ENCODE measurements at places on chromosomes 2 and 18.

- no peak for DNase-seq
Measured at GRCh38 chr2:108145557-108146326, 94.0 kb upstream of the SULT1C3 start.

DNA sequence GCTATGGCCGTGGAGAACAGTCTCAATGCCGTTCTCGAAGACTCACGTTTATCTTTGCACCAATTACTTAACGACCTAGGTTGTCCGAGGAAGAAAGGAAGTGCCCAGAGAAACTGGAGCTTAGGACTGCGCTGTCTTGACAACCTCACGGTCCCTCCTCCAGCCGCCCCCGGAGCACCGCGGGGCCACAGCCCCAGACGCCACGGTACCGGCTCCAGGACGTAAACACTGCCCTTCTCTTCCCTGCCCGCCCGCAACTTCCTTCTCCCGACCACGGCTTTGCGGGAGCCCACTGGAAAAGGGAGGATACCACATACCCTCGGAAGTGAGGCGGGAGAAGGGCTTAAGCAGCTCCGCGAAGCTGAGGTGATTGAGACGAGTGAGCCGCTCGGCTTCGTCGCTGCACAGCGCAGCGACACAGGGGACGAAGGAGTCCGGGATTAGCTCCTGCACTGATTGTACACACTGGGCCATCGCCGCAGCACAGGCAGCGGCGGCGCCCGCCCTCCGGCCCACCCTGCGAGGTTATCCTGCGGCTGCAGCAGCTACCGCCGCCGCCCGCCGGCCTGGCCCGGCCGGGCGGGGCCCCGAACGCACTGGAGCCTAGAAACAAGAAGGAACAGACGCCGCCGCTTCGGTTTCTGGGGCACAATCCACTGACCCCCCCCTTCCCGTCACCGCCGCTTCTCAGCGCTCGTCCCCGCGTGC is 483 bp downstream of the TRAPPC8 start:
- DNase-seq: no peak

DNA sequence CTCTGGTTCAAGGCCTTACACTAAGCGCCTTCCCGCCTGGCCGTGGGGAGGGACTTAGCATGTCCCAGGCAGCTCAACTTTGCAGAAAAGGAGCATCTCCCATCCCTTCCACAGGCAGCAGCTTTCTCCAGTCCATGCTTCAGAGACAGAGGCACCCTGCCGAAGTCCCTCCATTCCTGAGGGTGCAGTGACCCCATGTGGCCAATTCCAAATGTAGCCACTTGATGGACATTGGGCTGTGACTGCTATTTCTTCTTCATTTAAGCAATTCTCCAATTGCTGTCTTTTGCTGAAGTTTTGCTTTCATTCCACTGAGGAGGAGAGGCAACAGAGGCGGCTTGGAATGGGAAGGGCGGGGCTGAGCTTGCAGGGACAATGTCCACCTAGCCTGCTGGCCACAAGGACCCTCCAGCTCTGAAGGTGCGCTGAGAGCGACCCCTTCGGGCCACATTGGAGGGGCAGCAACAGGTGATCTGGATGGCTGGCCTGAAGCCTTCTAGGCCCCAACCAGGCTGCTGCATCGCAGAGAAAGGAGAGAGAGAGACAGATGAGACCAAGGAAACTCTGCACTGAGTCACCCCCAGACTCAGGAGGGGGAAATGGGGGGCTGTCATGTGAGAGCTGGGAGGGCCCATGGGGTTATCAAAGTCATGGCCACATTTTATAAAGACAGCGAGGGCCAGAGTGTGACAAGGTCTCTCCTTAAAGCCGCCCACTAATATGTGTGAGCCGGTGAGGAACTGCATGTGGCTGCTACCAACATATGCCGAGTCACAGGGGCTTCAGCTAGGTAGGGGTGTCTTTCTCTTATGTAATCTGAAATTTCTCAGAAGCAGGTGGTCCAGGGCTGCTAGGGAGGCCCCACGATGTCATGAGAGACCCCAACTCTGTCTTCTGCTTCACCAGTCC is 61.3 kb downstream of the LONRF2 start:
- DNase-seq: peak; percentile 28

DNA sequence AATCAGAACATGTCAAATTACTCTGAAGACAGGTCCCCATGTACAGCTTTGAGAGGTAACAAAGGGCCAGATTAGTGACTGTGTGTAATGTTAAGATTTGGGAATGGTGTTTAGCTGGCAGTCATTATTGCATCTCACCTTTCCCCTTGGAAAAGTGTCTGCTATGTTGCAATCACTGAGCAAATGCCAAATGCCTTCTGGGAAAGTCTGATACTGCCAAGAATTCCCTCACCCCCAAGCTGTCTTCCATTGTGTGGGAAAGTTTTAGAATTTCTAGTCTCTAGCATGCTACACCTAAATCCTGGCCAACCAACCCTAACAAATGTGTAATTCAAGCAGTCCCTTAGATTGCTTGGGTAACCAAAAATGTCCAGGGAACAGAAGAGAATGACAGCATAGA is 13.6 kb upstream of the PELI1 start:
- peak; percentile 16 for DNase-seq

GRCh38 chr2:192122141-192122540 is 72.6 kb downstream of the TMEFF2 start:
- no peak for DNase-seq

GRCh38 chr18:12703096-12703567 is 290 bp downstream of the PSMG2 start:
- no peak for DNase-seq

DNA sequence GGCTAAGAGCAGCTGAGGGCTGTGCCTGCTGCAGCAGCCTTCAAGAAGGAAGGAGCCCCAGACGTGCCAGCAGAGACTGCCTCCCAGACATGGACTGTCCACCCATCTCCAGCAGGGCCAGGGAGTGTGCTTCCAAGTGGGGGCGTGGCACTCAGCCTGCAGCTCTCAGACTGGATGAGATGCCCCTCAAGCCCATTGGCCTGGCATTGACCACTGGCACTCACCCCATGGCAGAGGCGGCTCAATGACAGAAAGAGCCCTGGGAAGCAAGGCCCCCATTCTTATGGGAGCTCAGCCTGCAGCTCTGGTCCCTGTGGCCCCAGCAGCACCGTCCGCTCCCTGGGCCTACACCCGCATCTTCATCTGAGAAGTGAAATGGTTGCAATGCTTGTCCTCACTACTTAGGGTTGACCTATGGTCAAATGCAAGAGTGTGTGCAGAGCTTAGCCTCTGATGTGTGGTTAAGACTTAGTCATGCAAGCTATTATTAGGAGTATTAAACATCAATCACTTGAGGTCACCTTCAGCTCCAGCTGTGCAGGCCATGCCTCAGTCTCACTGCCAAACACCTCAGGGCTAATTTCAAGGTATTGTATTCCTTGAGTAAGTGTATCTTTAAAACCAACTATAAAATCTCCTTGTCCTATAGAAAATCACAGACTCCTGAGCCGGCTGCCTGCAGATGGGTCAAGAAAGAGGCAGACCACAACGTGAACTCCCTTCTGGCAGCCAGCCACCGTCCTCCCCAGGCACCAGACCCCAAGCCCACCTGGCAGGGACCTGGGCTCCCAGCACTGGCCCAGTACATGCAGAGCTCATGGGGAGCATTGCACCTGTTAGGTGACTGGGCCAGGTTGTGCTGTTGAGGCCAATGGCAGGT is 194.8 kb downstream of the NDUFA10 start:
- no peak for DNase-seq

DNA sequence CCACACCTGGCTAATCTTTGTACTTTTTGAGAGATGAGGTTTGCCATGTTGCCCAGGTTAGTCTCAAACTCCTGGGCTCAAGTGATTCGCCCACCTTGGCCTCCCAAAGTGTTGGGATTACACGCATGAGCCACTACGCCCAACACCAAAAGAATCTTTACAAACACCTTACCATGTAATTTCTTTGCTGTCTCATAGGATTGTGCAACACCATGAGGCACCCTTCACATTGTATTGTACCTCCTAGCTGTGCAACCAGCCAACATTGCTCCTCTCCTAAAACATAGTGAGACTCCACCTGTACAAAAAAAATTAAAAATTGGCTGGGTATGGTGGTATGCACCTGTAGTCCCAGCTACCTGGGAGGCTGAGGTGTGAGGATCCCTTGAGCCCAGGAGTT is 3.1 kb upstream of the MFSD6 start:
- DNase-seq: no peak

GRCh38 chr2:2843969-2844548 is 513.0 kb upstream of the MYT1L start:
- no peak for DNase-seq

GRCh38 chr2:63819256-63819655 is 22.4 kb upstream of the UGP2 start:
- DNase-seq: no peak

DNA sequence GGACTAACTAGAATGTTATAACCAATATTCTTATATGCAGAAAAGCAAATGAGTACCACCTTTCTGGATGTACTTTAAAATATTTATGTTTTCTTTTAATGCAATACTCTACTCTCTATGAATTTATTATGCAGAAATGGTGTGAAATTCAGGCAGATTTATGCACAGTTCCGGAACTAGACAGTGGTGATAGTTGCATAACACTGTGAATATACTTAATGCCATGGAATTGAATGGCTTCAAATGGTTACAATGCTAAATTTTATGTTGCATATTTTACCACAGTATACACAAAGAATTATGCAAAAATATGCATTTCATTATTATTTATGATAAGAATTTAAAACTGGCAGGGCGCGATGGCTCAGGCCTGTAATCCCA is 287.8 kb upstream of the FN1 start:
- DNase-seq: no peak

DNA sequence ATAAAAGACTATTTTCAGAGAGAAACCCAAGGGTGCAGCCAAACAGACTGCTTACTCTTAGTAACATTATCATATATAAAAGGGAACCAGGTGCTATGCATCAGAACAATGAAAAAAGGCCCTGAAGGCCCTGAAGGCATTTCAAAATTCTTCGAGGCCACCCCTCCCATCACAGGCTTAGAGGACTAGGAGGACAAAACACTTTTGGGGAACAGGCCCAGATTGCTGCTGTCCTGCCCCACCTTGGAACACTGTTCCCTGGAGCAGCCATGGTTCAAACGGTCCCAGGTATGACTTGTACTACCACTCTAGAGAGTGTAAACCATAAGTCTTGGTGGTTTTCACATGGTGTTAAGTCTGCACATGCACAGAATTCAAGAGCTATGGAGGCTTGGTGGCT is 2183.1 kb upstream of the CELF4 start:
- DNase-seq: no peak

DNA sequence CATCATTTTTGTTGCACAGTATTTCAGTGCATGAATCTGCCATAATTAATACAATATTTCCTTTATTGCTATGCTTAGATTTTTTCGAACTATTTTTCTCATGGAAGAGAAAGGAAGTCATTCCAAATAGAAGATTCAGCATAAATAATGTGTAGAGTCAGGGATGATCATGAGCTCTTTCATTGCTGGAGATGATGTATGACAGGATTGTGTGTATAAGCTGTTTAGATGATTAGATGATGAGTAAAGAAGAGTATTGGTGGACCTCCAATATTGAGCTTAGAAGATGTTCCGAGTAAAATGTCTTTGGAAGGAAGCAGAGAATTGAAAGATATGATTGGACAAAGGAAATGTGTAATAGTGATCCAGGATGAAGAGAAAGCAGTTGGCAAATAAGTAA is 364.5 kb downstream of the PARD3B start:
- DNase-seq: no peak

DNA sequence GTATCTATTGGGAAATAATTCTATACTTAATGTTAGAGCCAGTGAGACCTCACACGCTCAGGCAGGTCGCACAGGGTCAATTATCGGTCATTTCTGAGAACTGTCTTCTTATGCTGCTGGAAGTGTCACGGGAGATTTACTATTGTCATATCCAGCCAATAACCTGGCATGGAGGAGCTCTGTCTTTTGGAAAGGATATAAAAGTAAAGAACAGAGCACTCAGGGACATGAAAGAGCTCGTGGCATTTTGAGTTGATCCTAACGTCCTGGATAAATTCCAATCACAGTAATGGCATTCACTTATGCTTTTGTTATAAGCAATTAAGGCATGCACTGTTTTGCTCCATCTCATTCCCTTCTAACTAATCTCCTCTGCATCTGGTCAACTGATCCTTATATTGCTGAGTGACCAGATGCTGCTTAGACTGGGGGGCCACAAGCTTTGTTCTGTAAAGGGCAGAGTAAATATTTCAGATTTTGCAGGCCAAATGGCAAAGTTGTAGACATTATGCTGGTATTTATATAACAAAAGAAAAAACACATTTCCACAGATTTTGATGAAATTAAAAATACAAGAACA is 453.5 kb upstream of the SMIM21 start:
- no peak for DNase-seq

DNA sequence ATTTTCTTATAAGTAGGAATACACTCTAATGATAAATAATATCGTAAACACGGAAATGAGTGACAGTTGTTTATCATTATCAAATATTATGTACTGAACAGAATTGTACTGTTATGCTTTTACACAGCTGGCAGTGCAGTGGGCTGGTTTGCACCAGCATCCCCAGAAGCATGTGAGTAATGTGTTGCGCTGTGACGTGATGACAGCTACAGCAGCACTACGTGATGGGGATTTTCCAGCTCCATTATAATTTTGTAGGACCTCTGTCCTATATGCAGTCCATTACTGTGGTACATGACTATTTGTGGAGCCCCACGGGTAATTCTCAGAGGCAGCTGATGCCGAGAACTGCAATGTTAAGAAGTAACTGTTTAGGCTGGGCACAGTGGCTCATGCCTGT is 77.3 kb upstream of the ATG16L1 start:
- no peak for DNase-seq

- DNase-seq: no peak
Measured at GRCh38 chr2:220005362-220005761, 377.9 kb downstream of the SLC4A3 start.

GRCh38 chr2:181397331-181397730 is 59.9 kb upstream of the ITGA4 start:
- DNase-seq: no peak

DNA sequence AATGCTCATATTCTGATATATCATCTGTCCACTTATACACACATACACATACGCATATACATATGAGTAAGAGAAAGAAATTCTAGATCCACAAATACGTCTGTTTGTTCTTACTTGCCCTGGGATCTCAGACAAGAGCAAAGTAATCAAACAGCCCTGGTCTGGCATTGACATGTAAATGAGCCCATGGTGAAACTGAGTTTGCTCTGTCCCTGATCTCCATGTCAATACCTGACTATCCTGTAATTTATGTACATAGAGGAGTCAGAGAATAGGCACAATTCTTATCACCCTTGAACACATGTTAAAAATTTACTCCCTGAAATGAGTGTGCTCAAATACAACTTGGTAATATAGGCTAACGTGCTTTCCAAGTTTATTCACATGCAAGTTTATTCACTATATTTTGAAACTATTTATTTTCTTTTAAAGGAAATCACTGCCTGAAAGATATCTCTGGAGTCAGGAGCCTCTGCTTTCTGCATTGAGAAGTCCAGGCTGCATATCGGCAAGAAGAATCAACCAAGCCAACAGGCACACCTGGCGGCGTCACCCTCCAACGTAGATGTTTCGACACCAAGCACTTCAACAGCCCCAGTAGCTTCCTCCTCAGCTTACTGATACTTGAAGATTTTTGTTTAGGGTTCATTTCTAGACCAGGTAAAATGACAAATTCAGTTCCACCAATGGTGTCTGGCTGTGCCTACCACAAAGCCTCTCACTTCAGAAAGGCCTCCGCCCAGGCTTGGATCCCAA is 100.6 kb downstream of the CMPK2 start:
- DNase-seq: no peak
